NCI-H1436 (cell line): ENCODE measurements at places on chromosomes 3 and 15.

DNA sequence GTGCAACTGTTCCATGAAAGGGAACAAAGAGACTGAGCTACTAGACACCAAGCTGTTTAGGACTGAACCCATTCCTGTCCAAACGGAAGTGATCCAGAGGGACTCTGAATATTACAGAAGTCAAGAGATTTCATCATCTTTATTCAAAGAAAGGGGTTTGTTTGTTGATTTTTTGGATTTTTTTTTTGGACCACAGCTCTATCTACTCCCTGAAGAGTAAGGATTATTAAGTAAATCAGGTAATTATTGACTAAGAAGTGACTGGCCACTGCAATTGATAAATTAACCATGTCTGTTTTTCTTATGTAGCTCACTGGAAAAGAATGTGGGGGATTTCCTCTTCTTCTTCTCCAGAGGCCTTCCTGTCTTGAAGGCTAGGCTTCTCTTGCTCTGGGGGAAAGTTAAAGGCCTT, 146.6 kb upstream of the TPM1 start:
- no peak for DNase-seq

DNA sequence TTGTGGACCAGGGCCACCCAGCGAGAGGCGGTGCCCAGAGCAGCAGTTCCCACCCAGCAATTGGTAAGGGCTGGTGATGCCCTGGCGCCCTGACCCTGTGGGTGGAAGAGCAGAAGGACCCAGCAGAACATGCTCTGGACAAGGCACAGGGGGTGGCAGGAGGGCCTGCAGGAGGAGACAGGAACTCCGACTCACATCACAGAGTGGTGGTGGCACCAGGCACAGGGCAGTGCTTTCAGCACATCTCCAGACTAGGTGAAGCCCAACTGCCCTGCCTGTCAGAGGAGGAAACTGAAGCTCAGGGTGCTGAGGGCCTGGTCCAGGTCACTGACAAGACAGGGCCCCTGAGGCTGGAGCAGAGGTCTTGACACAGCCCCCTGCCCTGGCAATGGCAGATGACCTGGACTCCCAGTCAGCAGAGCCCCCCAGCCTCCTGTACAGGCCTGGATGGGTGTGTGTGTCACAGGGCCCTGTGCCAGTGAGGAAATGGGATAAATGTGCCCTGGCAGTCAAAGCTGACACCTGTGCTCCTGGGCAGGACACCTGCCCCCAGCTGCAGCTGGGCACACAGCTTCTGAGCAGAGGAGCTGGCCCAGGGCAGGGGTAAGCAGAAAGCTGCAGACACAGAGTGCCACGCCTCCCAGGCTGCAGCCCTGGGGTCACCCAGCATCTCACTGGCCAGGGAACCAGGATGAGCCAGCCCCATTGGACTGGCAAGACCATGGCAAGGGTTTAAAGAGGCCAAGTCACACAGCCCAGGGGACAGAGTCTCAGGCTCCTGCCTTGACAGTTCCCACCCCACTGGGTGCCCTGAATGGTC, 11.4 kb downstream of the KLF15 start:
- no peak for DNase-seq

DNA sequence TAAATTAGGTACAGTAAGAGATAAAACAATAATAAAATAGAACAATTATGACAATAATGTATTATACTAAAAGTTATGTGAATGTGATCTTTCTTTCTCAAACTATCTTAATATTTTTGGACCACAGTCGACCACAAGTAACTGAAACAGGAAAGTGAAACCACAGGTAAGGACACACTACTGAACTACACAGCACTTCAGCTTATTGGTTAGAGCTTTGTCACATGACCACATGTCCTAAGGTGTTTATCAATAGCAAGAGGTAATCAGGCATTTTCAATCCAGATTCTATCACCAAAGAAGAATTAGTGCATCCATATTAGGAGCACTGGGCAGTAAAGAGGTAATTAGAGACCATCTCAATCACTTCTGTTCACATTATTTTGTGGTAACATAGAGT, 392.8 kb downstream of the RSL24D1 start:
- no peak for DNase-seq

GRCh38 chr3:166613365-166613764, 766.7 kb downstream of the ZBBX start:
- DNase-seq: no peak

- DNase-seq: no peak
These were observed 218.2 kb downstream of the P3H2 start for GRCh38 chr3:189902230-189903186.
